ENCODE measurements at places on chromosomes 3 and 15.

GRCh38 chr3:195597229-195597628 is 13.5 kb upstream of the APOD start:
- DNase-seq: no peak

DNA sequence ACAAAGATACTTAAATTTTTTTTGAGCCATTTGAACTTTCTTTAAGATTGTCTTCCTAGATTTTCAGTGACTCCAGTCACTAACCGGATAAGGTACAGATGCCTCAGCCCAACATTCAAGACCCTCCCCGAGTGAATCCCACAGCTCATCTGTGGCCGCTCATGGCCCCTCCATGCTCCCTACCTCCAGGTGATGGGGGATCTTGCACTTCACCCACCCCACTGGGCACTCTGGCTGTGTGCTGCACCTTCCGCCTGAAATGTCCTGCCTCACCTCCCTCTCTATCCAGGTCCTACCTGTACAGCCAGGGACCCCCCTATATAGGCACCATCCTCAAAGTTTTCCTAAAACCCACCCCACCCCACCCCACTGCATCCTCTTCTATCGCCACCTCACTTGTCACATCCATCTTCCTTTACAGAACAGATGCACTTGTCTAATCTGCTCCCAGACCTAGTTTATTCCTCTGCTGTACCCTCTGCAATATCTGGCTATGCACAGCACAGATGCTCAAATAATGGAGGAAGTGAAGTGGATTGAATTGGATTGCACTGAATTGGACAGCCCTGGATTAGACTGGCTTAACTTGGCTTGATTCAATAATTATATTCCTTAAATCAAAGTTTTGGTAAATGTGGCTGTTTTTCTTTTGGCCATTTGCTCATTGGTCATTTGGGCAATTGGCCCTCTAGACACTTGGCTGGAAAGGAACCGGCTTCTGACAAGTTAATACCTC is 24.5 kb downstream of the NTRK3 start:
- DNase-seq: no peak

- DNase-seq: peak; percentile 94
Measured at GRCh38 chr3:13022348-13023234, 50.6 kb downstream of the IQSEC1 start.

DNA sequence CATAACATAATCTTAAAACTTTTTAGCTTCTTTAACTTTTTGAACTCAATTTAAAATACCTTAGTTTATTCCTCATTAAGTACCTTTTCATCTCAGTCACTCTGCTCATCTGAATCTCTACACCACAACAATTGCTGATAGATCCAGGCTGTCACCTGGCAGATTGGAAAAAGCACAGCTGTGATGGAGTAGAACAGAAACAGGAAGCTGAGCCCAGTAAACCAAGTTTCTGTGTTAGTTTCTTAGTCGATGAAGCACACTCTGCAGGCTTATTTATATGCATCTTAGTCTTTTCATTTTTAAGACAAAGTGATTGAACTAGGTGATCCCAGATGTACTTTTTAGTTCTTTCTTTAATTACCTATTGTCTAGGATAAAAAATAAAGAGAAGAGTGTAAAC is 1398.0 kb upstream of the ALCAM start:
- DNase-seq: no peak

- peak; percentile 53 for DNase-seq
Measured at GRCh38 chr3:178618896-178619295, 82.7 kb downstream of the KCNMB2 start.

- peak; percentile 79 for DNase-seq
Measured at GRCh38 chr15:78212546-78213424, 21.6 kb downstream of the ACSBG1 start.

GRCh38 chr3:111604119-111604518 is 9.0 kb upstream of the ZBED2 start:
- no peak for DNase-seq

DNA sequence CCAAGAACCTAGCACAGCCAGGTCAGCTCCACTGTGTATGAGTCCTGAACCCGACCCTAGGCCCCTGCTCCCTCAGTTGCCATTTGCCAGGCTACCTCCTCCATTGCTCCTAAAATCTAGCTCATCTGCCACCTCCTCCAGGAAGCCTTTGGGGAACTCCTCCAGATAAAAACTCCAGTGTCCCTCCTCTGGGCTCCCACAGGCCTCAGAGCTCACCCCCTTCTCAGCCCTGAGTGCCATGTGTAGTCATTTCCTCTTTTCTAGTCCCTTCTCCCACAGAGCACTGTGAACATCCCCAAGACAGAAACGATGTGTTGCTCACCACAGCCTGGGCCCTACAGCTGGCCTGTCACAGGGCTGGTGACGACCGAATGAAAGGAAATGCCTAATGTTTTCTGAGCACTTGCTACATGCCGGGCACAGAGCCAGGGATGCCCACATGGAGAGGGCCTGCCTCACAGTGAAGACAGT is 61.0 kb downstream of the IQSEC1 start:
- peak; percentile 24 for DNase-seq
